AG04449 (cell line): ENCODE measurements at places on chromosomes 3 and 15.

DNA sequence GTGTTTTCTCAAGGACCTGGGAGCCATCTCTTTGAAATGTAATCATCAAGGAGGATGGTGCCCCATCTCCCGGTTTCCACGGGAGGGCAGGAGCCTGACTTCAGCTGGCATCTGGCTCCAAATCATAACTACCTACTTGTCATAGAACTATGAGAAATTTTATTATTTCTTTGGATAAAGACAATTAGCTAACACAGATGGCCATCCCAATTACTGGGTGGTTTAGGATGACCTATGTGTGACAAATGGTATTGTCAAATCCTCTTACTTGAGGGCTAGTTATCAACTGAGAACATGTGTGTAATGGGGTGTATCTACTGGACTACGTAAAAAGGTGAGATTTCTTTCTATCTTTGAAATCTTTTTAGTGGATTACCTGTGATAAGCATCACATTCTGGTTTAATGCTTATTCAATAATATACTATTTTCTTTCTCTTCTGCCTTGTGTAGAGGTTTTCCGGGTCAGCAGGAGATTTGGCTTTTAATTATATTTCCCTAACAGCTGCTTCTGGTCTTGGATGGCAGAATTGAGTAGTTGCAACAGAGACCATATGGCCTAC, 15.3 kb upstream of the PARP14 start:
- no peak for DNase-seq

DNA sequence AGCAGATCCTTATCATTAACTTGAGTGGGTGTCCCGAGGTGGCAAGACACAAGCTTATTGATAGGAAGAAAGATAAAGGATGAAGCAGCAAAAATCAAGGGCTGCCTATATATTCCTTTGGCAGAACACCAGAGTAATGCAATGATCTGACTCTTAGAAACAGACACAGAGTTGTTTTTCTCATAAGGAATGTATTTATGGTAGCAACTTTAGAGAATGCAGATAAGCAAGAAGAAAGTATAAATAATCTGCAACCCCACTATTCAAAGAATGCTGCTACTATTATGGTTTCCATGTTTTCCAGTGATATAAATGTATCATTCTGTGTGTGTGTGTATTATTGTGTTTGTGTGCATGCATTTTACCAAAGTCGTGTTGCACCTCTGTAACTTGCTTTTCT, 208.3 kb downstream of the THSD4 start:
- DNase-seq, result no peak

- DNase-seq, result no peak
Measured at GRCh38 chr3:87318617-87319021, 42.2 kb upstream of the POU1F1 start.

DNA sequence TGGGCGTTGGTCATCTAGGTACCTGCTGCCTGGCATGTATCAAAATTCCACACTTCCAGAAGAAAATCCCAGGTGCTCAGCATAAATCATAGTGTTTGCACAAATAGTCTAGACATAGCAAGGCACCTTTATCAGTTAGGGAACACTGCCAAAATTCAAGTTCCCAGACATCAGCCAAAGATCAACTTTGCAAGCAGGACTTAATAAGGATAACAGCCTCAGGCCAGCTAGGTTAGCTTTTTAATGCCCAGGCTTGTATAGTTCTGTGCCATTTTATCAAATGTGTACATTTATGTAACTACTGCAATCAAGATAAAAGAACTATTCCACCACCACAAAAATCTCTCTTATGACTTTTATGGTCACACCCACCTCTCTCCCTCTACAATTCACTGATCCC, 30.7 kb downstream of the DZIP3 start:
- DNase-seq, result no peak

GRCh38 chr3:150363420-150363819, 44.7 kb upstream of the TSC22D2 start:
- no peak for DNase-seq

- DNase-seq, result no peak
Measured at GRCh38 chr3:80035021-80035420, 267.2 kb upstream of the ROBO1 start.

DNA sequence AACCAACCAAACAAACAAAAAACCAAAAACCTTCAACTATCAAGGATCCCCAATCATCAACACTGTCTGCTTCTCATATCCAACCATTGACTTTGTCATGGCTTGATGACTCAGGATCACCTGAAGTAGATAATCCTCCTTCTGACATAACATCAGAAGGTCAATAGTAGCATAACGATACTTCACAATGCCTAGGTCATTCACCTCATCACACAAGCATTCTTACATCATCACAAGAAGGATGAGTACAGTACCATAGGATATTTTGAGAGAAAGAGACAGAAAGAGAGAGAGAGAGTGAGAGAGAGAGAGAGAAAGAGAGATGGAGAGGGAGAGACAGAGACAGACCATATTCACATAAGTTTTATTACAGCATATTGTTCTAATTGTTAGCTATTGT, 42.1 kb downstream of the SPATA16 start:
- no peak for DNase-seq

GRCh38 chr3:155730843-155731242, 14.0 kb downstream of the PLCH1 start:
- no peak for DNase-seq

GRCh38 chr3:25872200-25872877, 82.4 kb downstream of the OXSM start:
- no peak for DNase-seq

GRCh38 chr3:21526461-21526860, 224.5 kb downstream of the ZNF385D start:
- no peak for DNase-seq

DNA sequence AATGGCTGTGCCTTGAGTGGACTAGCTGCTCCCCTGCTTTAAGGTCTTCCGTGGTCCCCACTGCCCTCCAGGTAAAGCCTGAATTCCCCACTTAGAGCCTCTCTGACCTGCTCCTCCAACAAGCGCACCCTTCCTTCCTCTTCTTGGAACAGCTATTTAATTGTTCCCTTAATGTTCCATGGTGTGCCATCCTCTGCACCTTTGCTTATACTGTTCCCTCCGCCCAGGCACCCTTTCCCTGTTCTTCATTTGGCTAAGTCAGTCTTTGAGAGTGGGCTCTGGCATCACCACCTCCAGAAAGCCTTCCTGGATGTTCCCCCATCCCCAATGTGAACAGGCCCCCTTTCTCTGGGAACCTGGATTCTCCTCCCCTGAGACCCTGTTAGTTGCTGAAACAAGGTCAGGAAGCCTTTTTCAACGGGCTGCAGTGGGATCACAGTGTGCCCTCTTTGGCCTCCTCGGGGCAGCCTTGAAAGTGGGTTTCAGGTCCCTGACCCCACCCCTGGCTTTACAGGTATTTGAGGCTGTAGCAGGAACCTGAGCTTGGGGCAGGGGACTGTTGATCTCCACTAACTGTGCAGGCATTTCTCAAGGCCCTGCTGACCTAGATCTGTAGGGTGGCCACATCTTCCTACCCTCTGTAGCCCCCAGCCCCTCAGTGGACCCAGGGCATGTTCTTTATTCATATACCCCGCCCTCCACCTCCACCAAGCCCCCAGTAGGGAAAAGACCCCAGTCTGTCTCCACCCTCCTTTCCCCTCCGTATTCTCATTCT, 5.0 kb downstream of the ISLR start:
- no peak for DNase-seq

GRCh38 chr3:150453353-150453752, 45.3 kb downstream of the TSC22D2 start:
- no peak for DNase-seq

- no peak for DNase-seq
Measured at GRCh38 chr3:170296703-170297102, 60.8 kb upstream of the SKIL start.

DNA sequence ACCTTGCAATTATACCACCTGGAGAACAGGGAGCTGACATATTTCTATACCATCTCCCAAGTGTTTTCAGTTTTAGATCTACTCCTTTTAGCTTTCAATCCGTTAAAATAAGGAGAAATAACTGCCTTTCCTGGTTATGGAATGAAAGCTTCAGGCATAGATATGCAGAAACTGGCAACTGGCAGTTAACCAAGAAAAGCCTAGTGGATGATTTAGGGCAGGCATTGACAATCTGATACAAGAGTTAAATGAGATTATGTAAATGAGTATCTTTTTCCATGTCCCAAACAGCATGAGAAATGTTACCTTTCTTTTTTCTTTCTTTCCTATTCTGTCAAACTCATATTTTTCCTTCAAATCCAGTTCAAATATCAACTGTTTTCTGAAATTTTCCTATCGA, 689.1 kb upstream of the DPPA4 start:
- DNase-seq, result no peak

GRCh38 chr15:70375586-70375985, 277.9 kb upstream of the TLE3 start:
- DNase-seq, result no peak

GRCh38 chr3:39100500-39100886, 6.9 kb downstream of the GORASP1 start:
- DNase-seq, result no peak

- no peak for DNase-seq
Measured at GRCh38 chr3:23837286-23837685, 31.5 kb downstream of the UBE2E1 start.

DNA sequence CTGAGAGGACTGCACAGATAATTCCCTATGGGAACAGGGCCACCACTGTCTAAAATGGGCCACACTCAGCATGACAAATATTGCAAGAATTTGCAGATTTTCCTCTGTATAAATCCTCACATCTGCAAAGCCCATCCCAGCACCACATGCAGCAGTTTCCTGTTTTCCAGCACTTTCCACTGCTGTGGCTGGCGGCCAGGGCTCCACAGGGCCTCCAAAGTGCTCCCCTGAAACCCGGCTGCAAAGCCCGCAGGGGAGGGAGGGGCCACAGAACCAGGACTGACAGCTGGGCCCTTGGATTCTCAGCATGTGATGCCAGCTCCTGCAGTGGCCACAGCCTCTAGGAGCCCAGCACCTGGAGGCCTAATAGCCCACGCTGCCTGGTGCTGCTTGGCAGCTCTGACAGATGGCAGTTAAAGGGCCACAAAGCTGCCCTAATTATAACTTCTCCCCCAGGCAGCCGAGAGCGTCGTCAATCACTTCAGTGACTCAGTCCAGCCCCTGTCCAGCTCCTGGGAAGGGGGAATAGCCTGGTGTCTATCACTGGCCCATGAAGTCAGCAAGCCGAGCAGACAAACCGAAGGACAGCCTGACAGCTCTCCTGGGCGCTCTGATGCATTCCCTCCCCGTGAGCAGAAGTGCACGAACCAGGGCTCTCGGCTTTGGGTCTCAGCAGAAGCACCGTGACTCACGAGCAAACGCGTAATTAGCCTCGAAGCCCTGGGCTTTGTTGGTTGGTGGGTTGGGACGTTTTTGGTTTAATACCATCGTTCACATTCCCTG, 4.7 kb downstream of the LRRC15 start:
- DNase-seq, result peak; percentile 69

DNA sequence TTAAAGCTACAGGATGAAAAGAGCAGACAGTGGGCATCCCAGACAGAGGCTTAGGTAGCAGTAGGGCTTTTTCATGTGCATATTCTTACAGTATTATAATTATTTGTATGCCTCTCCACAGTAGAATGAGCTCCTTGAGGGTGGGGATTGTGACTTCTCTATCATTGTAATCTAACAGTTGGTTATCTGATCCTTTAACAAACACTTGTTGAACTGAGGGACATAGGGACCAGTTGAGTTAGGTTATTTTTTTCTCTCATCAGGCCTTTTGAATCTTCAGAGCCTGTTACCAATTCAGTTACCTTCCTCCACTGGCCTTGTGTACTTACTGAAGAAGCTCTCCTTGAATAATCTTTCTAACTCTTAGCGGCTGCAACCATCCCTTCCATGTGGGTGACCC, 1.2 kb downstream of the LSM3 start:
- DNase-seq, result no peak

GRCh38 chr3:192817053-192817452, 89.7 kb upstream of the FGF12 start:
- peak; percentile 44 for DNase-seq

GRCh38 chr3:42698911-42699230, 3.7 kb downstream of the HHATL start:
- no peak for DNase-seq

- no peak for DNase-seq
Measured at GRCh38 chr3:191444569-191444968, 16.4 kb upstream of the PYDC2 start.

DNA sequence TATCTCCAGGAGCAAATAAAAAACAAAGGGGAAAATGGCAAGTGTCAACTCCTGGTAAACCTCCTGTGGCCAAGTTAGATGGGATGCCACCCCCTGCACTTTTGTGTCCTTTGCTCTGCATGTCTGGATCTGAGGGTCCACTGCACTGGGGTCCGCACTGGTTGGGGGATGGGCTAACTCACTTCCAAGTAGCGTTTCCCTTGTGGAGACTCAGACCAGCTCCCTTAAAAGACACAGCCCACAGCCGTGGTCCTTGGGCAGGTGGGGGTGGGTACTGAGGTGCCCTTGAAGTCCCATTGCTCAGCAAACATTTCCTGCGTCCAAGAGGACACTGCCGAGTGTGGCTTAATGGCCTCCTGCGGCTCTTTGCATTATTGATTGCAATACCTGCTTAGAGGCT, 188.2 kb downstream of the MEGF11 start:
- no peak for DNase-seq

DNA sequence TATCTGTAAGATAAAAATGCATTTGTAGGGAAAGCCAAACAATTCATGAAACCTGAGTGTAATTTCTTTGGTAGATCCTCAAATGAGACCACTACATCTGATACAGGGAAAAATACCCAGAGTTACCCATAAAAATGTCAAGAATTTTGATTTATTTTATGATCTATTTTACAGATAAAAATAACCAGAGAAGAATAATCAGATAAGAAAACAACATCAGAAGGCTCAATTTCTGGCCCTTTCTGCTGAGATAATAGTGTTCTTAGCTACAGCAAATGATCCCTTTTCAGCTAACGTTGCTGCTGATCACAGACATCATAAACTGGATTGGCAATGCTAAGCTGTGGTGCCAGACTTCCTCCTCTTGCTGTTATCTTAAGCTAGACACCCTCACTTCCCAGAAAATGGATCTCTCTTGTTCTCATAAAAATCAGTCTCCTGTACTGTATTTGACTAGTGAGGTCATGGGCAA, 21.3 kb upstream of the TMEM108 start:
- DNase-seq, result no peak

DNA sequence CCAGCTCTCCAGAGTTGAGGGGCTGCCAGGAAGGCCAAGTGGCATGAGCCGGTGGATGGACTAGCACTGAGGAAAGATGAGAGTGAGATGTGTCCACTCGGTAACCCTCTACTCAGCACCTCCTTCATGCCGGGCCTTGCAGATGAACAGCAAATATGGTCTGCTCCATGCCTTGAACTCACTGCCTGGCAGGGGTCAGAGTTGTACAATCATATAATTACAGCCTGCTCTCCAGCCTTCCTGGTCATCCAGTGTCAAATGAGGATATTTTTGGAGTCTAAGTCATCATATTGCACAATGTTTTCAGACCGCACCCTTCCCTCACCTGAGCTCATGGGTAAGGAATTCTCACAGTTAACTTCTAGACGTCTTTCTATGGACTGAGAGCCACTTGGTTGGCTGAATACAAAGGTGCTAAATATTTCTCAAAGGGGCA, 4.9 kb downstream of the MGLL start:
- no peak for DNase-seq
